A549 (cell line): ENCODE measurements at places on chromosomes 16 and 17. TPM values are rescaled to one million over a fixed set of nuclear protein-coding genes. Genes with fewer than 3 reads are reported as not detected.

Gene TEX14
- polyA plus RNA-seq = 0.03 to 0.08 TPM (median 0.04 TPM) in 3 replicates

Gene TBC1D3I
- polyA plus RNA-seq = 0.16 to 0.44 TPM (median 0.23 TPM) in 3 replicates

Gene LUC7L3
- polyA plus RNA-seq = 165 to 211 TPM (median 207 TPM) in 3 replicates

Gene C17orf113
- 0.55 to 0.80 TPM (median 0.67 TPM) in 3 replicates for polyA plus RNA-seq

Gene RAB26
- 5.7 to 7.3 TPM (median 6.7 TPM) in 3 replicates for polyA plus RNA-seq

Gene KRTAP4-9
- not detected in 3 replicates for polyA plus RNA-seq

Gene CTRB2
- not detected in 3 replicates for polyA plus RNA-seq

Gene ASGR1
- 1.0 to 1.6 TPM (median 1.6 TPM) in 3 replicates for polyA plus RNA-seq

Gene DLG4
- polyA plus RNA-seq = 16.1 to 22.6 TPM (median 21.3 TPM) in 3 replicates

Gene HEATR9
- polyA plus RNA-seq = not detected in 3 replicates
